Esophagus squamous epithelium (tissue), 5 donors: ENCODE measurements at places on chromosomes 5 and 9.

GRCh38 chr5:11617080-11617479, 287.2 kb downstream of the CTNND2 start:
- DNase-seq: no peak

DNA sequence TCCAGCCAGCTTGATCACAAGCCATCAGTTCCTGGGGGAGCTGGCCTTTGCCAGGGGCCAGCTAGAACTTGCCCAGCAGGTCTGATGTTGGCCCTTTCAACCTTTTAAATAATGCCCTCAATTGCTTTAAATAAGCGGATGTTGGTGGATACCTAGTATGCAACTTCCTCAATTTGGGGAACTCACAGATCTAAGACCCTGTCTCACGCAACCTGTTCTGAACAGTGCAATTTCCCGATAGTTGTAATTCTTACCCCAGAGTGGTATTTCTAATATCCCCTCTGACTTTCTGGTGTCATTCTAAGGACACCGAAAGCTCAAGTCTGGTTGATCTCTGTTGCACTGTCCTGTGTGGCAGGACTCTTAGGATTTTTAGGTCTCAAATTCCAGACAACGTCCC, 23.1 kb downstream of the GALNT12 start:
- DNase-seq: no peak

- DNase-seq: no peak
These were observed 53.1 kb upstream of the TYRP1 start for GRCh38 chr9:12640016-12640587.

DNA sequence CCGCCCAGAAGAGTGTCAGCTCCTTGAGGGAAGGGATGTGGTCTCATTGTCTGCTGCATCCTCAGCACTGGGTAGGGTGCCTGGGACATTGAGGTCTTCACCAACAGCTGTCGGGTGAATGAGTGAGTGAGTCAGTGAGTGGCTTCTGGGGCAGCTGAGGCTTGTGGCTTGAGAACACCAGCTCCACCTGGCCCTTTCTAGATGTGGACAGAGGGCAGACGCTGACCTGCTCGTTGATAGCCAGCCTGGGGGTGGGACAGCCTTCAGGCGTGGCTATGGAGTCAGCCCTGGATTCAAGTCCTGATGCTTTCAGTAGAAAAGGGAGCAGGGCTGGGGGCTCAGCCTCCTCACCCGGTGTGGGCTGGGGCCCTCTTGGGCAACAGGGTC, 215.1 kb downstream of the C9orf50 start:
- DNase-seq: no peak

DNA sequence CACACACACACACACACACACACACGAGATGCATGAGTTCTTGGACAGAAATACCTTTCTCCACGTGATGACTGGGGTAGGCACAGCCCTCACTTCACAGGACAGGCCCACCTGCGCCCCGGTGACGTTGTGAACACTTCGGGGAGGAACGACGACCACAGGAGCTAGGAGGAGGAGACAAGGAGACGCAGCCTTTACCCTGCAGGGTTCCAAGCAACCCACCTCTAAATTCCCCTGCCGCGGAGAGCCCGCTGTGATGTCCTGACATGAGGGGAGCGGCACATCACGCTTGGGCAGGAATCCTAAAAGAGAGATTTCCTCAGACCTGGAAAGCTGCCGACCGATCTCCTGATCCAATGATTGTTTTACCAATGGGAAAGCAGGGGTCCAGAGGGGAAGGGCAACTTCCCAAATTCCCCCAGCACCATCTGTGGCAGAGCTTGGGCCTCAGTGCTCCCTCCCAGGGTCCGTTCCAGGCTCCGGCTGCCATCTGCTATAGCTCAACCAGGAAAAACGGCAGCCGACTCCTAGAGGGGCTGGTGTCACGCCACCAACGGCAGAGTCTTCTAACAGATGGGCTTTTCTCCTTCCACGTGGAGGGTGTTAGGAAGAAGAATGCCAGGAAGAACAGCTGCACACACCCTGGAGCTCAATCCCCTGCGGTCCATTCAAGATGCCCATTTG, 10.1 kb downstream of the IGFBPL1 start:
- no peak for DNase-seq

DNA sequence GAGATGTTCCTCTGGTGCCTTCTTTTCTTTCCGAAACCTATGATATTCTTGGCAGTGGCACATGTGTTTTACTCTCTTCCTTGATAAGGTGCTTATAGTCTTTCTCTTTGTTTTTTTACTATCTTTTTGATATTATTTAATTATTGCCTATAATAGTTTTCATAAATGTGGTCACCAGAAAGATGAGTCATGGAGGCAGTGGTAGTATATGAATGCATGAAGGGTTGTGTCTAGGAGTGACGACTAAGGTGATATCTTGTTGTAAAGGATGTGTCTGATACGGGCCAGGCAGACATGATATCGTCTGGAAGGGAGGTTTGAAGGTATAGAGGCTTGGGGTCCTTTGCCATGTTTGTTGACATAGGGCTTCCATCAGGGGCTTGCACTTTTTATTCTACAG, 36.8 kb downstream of the SLC44A1 start:
- DNase-seq: no peak

DNA sequence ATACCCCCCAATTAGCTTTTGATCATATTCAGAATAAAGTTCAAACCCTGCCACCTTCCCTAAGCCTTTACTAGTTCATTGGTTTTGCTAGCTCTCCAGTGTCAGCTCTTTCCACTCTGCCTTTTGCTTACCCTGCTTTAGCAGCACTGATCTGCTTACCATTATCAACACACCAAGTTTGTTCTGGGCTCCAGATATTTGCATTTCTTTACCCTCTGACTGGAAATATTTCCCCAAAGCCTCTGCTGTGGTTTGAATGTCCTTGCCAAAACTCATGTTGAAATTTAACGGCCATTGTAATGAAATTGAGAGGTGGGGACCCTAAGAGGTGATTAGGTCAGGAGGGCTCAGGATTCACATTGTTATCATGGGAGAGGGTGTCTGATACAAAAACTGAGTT, 99.5 kb downstream of the GCNT1 start:
- no peak for DNase-seq

DNA sequence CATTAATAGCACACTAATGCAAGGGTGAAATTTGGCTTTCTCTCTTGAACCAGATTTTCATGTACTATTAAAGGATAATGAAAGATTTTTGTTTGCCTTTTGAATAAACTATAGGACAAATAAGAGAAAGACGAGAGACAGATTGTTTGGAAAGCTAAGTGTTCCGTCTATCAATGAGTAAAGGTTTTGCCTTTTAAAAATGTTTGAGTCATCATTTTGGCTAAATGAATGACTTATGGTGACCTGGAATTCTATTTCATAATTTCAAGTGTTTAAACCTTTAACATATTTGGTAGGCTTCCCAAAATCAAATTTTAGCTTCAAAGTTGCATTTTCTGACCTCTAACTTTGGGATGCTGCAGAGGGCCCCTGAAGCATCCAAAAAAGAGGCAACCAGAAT, 145.2 kb downstream of the SLC25A46 start:
- no peak for DNase-seq

GRCh38 chr5:120528609-120529008, 64.5 kb downstream of the PRR16 start:
- no peak for DNase-seq

- DNase-seq: no peak
These were observed 60.5 kb upstream of the PPP1R26 start for GRCh38 chr9:135419106-135419505.
